EH (cell line): ENCODE measurements at places on chromosomes 7 and 10.
A peak's percentile ranks its signal among the peaks of the same experiment; 100 is the strongest.

- DNase-seq = peak; percentile 57
Measured at GRCh38 chr7:128097211-128097731, 66.0 kb upstream of the LRRC4 start.

- no peak for DNase-seq
Measured at GRCh38 chr7:23494009-23494408, 23.7 kb upstream of the IGF2BP3 start.

- DNase-seq = no peak
Measured at GRCh38 chr7:133696056-133696455, 431.1 kb upstream of the LRGUK start.

DNA sequence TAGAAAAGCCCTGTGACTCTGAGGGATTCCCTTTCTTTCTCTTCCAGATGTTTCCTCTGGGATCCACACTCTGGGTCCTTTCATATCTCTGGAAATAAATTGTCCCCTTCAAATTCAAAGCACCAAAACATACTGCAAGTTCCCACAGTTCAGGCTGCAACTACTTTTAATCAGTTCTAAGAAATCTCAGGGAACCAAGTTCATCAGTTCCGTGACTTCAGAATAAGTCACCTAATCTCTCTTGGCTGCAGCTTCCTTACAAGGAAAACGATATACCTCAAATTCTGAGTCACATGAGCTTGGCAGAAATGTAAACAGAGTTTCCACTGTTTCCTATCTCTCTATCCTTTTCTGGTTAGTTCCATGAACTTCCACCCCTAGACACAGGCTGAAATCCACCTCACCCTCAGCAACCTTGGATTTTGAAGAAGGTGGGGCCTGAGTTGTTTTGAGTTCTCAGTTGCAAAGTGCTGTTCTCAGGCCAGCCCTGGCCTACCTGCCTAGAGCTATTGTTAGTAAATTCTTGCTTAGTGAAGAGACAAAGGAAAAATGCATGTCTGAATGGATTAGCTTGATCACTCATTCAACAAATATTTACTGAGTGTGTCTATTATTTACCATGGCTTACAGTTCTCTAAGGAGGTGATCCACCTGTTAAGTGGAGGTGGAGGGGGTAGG is 59.3 kb upstream of the IL6 start:
- peak; percentile 83 for DNase-seq
